ENCODE measurements at places on chromosomes 16 and 17.

GRCh38 chr17:61412143-61412859 lies 12.7 kb downstream of the TBX2 start:
- DNase-seq: peak; percentile 77

GRCh38 chr16:89845417-89845816 lies 17.1 kb downstream of the SPIRE2 start:
- no peak for DNase-seq

DNA sequence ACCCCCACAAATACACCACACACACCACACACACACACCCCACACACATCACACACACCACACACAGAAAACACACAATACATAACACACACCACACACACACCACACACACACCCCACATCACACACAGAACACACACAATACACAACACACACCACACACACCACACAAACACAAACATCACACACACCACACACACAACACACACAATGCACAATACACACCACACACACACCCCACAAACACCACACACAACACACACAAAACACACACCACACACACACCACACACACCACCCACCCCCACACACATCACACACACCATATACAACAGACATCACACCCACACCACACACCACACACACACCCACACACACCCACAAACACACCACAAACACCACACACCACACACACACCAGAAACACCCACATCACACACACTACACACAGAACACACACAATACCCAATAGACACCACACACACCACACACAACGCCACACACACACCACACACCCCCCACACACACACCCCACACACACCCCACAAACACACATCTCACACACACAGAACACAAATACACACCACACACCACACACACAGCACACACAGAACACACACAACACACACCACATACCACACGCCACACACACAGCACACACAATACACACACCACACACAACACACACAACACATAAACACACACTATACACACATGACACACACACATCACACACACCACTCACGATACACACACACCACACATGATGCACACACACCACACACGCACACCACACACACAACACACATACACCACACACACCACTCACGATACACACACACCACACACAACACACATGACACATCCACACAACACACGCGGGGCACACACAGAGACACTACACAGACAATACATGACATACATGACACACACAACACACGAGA lies 11.0 kb upstream of the GCGR start:
- no peak for DNase-seq

DNA sequence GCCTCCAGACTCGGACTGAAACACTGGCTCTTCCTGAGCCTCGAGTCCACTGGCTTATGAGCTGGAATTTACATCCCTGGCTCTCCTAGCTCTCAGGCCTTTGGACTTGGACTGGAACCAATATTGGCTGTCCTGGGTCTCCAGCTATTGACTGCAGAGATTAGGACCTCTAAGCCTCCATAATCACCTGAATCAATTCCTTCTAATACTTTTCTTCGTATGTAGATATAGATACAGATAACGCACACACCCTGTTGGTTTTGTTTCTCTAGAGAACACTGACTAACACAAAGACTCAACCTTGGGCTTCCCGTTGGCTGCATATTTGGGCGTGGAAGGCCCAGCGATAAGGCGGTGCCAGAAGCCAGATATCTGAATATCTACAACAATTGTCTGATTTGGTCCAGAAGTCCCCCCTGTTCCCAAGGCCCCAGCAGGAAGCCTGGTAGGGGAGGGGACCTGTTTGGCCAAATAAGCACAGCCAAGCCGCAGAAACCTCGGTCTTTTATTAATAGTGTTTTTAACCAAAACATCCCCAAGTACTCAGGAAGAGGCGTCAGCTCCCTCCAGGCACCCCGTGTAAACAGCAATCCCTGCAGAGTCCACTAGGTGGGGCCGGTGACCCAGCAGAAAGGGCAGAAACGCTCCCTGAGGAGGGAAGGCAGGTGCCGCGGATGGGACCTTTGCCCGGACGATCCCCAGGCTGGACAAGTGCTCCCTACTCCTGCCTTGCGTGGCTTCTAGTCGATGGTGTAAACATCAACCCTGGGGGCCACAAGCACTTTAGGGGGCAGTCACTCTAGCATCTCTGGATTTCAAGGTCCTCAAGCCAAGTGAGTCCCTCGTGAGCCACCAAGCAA lies 57.0 kb downstream of the ABR start:
- DNase-seq: peak; percentile 87

DNA sequence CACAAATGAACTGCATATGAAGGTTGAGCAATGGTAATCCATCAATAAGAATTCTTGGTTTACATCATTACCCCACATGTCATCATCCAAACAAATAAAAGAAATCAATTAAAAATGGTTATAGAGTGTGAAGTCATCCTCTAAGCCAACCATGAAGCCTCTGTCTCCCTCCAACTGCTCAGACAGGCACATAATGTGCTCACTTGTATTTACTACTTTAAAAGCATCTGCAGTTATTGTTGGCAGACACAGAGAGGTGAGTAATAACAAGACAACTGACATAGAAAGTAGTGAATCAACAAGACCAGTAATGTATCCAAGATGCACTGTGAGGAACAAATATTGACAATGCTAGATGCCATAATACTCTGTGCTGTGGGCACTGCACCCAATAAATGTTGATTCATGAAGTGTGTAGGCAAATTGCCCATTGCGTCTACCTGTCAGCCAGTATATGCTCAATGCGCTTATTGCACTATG lies 20.0 kb downstream of the ADAMTS18 start:
- DNase-seq: no peak

DNA sequence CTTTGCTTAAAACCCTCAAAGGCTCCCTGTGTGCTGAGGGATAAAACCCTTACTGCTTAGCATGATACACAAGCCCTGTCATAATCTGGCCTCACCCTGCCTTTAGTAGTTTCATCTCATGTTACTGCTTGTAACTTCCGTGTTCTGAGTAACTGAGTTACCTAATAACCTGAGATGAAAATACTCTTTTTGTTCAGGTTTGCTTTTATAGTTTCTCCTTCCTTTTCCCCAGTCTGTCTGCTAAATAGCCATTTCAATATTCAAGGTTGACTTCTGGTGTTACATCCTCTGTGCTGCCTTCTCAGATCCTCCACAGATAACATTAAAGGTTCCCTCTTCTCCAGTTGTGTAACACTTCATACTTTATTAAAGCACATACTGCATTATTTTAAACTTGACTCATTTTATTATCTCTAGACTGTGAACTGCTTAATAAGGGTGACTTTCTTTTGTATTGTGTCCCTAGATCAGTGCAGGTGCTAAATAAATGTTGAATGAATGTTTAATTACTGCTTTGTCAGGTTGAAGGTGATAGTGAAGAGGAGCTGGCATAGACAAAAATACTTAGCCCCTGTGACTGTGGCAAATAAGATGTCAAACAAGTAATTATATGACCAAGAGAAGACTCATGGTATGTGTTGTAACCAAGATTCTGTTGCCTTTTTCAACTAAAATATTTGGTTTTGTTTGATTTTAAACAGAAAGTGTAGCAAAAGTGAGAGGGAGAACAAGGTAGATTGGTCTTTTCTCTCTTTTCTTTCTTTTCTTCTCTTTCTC lies 47.8 kb downstream of the NFAT5 start:
- no peak for DNase-seq

GRCh38 chr17:32114536-32114935 lies 27.8 kb upstream of the RHOT1 start:
- DNase-seq: no peak

GRCh38 chr16:27924411-27925118 lies 138.9 kb downstream of the GSG1L start:
- no peak for DNase-seq
